Pulmonary artery endothelial cell (primary cell): ENCODE measurements at places on chromosomes 16 and 17. TPM values are rescaled to one million over a fixed set of nuclear protein-coding genes. Genes with fewer than 3 reads are reported as not detected.
A peak's percentile ranks its signal among the peaks of the same experiment; 100 is the strongest.

The KRTAP17-1 gene
- not detected in 2 replicates for total RNA-seq

The TERB1 gene
- total RNA-seq = 0.07 TPM in 1 of 2 replicates, not detected in the other

- no peak for DNase-seq
Observed at GRCh38 chr17:61809816-61810392, 53.4 kb downstream of the BRIP1 start.

- peak; percentile 36 for DNase-seq
Observed at GRCh38 chr17:7084088-7084487, 4.0 kb upstream of the CLEC10A start.

DNA sequence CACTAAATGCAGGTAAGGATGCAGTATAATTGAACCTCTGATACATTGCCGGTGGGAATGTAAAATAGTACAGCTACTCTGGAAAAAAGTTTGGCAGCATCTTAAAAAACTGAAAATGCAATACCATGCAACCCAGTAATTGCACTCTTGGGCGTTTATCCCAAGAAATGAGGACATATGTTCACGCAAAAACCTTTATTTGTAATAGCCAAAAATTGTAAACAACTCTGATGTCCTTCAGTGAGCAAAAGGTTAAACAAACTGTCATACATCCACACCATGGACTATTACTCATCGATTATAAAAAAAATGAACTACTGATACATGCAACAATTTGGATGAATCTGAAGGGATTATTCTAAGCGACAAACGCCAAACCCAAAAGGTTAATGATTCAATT, 16.9 kb downstream of the SYNRG start:
- no peak for DNase-seq

DNA sequence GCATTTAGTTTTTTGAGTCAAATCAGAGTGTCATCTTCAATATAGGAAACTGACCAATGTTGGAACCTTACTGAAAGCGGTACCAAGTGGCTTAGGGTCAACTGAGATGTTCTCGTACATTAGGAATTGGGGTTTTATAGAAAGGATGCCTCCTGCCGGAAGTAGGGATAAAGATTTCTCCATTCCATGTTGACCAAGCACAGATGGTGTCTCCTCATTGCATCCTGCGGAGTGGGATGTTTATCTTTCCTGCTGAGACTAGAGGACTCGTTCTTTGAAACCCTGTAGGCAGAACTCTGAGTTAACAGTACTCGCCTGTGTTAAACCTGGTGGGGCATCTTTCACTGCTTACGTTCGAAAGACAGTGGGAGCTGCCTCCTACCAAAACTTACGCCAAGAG, 1.4 kb downstream of the SHISA6 start:
- no peak for DNase-seq

GRCh38 chr16:89619840-89620239, 6.4 kb downstream of the DPEP1 start:
- DNase-seq = no peak
